ENCODE measurements at places on chromosomes 1 and 21.
A peak's percentile ranks its signal among the peaks of the same experiment; 100 is the strongest.

DNA sequence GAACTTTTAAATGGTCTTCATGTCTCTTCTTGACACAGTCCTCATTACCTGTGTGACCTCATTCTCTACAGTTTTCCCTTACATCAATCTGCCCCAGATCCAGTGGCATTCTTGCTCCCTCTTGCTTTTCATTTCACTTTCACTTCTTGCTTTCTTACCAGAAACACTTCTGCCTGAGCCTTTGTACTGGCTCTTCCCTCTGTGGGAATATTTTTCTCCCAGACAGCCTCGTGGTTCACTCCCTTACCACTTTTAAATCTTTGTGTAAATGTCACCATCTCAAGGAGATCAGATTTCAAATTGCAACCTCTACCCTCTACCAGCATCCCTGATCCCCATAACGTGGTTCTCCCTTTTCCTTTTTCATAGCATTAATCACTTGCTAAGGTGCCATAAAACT lies 73.2 kb downstream of the DISC1 start:
- DNase-seq, result no peak

DNA sequence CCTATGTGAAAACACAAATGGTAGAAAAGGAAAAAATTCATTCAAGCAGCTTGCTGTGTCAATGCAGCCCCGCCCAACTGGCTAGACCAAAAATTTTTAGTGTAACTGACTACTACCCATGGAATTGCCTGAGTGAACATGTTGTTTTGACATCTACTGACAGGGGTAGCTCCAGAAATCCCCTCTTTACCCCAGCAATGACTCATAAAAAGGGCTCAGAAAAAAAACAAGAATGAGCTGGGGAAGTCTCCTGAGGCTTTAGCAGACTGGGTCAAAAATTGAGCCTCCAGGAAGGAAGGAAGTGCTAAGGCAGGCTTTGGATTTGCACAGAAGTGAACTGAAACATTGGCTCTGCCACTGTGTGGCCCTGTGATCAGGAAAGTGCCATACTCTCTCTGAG lies 24.4 kb upstream of the FGGY start:
- peak; percentile 59 for DNase-seq

DNA sequence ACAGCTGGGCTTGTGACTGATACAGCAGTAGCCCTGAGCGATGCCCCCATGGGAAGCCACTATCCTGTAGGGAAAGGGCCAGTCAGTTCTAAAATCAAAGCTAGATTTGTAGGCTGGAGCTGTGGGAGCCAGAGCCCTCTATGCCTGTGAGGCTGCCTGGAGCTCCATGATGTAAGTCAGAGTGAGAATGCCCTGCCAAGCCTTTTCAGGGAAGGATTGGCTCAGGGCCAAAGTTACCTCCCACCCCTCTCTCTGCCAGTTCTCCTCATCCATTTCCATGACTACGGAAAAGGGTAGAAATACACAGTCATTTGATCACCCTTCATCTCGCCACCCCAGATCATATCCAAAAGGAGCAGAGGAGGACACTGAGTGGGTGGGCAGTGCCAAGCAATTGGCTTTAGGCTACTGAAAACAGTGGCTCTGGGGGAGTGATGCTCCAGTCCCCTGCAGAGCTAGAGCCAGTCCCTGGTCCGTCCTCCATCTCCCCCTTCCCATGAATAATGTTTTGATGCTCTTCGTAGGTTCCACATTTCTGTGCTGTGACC lies 59.5 kb upstream of the KCNA3 start:
- no peak for DNase-seq

DNA sequence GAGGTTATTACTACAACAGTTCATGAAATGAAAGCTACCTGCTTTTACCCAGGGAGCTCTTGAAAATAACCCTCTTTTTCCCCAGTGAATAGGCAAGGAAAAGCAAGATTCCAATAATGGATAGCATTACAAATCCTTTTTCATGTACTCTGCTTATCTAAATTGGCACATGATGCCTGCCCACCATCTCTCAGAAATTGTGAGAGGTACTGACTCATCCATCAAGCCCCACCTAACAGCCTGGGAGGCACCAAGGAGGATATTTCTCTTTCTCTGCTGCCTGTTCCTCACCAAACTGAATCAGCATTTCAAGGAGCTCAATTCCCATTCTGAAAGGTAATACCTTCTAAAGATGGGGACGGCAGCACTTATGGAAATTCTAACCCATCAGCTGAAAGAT lies 34.4 kb downstream of the PALMD start:
- peak; percentile 67 for DNase-seq

GRCh38 chr1:53554592-53555305 lies 95.5 kb downstream of the DMRTB1 start:
- DNase-seq, result no peak

DNA sequence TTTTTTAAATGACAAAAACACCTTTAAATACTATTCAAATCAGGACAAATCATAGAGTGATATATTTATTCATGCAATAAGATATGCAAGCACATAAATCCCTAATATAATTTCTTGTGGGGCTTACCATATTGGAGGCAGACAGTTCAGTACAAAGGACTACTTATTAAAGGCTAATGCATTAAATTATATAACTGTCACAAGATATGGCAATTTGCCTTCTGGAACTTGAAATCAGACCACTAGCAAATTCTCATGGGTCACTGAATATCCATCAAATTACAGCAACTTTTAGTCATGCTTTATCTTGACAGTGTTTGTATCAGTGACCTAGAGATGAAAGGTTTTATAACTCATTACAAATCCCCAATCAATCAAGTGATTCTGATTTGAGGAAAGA lies 54.1 kb upstream of the NCAM2 start:
- DNase-seq, result no peak

DNA sequence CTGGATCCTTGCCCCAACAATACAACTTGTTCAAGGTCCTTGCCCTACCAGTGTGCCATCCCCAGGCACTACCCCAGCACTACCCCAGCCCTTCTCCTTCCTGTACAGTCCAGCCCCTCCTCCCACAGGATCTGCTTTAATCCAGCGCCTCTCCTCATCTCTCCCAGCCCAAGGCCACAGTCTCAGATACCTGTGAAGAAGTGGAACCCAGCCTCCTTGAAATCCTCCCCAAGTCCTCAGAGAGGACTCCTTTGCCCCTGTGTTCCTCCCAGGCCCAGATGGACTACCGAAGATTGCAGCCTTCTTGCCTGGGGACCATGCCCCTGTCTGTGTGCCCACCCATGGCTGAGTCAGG lies 6.5 kb upstream of the CDC20 start:
- DNase-seq, result no peak

DNA sequence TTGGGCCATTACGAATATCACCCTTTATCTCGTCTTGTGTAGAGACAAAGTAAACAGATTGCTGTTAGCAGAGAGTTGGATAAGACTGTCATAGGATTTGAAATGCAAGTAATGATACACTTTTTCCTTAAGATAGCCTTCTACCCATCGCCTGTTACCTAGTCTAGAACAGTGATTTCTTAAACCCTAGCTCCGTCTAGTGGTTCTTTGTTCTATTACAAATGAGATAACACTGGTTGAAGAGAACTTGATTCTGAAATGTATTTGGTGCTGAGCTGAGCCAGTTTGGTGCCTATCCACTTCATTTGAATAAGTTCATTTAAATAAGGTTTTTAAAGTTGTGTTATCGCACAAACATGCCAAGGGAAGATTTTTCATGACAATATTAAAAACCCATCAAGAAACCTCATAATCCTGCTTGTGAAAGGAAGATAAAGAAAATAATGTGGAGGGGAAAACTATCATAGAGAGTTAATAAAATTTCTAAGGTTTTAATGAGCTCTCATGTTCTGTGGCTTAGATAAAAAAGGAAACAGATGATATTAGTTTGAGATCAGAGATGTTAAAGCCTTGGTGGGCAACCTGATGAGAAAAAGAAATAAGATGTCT lies 1.5 kb upstream of the KCNH1 start:
- DNase-seq, result peak; percentile 65

GRCh38 chr1:209105701-209106100 lies 477.8 kb upstream of the CAMK1G start:
- no peak for DNase-seq

GRCh38 chr1:177044390-177044789 lies 120.1 kb downstream of the ASTN1 start:
- DNase-seq, result no peak

DNA sequence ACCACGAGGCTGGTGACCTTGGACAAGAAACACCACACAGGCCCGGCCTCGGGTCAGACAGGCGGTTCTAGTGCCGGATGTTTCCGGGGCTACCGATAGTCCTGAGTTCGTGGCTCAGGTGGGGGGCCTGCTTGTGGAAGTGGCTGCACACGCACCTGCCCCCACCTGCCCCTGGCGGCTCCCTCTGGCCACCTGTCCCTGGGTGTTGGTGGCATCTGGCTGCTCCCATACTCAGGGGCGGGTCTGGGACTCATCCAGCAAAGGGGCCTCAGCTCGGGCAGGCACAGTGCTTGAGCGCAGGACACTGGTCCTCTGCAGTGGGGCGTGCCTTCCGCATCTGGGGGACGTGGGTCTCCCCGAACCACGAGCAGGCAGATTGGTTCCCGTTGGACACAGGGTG lies 33.6 kb downstream of the TP73 start:
- DNase-seq, result no peak

DNA sequence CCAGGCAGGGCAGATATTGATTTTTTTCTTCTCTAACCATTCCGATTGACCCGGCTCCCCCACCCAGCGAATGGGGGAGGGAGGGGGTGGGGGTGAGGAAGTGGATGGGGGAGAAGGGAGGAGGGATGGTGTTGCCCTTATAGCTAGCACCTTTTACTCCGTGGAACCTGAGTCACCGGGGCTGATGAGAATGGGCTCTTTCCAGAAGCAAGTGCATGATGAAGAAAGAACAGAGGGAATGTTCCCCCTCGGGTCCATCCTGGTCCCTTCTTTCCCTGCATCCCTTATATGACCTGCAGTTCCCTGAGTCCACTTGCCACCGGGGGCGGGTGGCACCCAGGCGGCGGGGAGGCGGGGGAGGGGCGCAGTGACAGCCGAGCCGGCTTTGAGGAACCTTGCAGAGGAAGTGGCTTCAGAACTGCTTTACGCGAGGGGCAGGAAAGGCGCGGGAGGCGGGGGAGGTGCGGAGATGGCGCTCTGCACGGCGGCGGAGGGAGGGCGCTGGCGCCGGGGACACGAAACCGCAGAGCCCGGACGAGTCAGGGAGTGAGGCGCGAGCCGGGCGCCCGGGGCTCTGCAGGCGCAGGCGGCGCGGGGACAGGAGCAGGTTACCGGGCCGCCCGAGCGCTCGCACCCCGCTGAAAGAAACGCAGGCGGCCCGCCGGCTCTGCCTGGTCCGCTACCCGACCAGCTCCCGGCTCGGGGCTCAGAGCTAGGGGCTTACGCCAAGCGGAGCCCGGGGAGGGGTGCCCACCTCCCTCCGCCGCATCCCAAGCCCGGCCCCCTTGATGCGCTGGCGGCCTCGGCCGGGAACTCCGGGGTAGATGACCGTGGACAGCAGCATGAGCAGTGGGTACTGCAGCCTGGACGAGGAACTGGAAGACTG lies 49.7 kb downstream of the RASSF5 start:
- peak; percentile 31 for DNase-seq

DNA sequence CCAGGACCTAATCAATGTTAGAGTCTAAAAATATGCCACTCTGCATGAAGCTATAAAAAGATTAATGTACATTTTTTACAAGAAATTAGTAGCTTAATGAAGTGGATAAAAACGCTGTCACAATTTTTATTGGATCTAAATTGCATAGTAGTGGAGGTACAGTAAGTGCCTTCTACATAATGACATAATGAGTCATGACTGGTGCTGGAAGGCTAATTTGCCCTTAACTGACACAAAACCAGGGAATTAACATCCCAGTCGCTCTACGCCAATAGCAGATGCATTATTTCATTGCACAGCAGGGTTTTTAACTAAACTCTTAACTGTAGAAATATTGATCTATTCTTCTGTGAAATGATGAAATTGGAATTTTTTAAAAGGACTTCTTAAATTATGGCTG lies 33.3 kb downstream of the RRAGC start:
- DNase-seq, result no peak

DNA sequence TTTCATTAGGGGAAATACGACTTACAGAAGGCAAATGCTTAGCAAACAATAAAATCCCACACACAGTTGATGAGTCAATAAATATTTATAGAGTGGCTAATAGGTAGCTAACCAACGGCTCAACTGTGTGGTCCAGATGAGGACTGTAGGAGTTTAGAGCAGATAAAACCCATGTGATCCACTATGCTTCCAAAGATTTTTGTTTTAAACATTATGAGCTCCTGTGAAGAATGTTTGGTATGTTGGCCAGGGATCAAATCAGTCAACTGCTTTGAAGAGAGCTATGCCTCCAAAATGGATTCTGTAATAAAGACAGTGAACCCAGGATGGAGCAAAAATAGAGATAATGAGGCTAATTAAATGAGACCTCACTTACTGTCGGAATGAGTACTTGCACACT lies 72.3 kb upstream of the COL11A1 start:
- peak; percentile 75 for DNase-seq

GRCh38 chr1:118335331-118335732 lies 150.3 kb upstream of the SPAG17 start:
- peak; percentile 18 for DNase-seq

GRCh38 chr1:36764798-36765197 lies 269.5 kb downstream of the GRIK3 start:
- no peak for DNase-seq

- DNase-seq, result no peak
Measured at GRCh38 chr1:168656485-168656884, 72.5 kb downstream of the DPT start.

DNA sequence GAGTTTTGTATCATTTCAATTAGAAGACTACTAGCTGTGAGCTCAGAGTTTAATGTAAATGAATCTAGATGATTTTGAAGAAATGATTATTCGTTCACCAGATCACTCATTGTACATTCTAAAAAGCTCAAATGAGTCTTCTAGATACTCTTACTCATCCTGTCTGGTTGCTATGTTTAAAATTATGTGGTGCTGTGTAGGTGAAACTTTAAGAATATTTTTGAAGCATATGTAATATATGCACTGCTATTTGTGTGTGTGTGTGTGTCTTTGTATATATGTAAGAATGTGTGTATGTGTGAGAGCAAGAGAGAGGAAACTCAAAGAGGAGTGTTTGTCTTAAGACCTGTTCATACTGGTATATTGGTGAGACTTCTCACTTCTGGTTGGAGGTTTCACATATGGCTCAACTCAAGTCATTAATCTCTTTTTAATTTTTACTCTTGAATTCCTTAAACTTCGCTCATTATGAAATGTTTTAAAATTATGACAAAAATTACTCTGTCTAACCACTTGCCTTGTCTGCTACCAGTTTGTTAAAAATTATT lies 8.6 kb upstream of the C1orf105 start:
- DNase-seq, result no peak

DNA sequence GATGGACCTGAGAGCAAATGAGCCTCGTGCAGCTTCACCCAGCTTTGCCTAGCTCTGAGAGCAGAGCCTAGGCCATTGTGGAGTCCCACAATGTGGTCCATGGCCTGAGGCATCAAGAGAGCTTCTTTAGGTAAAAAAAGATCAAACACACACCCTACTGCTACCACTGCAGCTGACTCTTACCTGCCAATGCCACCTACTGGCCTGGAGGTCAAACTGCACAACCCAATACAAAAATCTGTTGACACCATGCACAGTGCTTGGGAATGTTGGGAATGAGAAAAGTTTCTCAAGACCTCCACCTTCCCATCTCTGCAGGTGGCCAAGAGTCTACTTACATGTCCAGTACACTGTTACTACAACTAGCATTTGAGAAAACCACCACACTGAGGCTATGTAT lies 60.6 kb downstream of the UCHL5 start:
- no peak for DNase-seq
